ENCODE measurements at places on chromosomes 11 and 22. TPM values are rescaled to one million over a fixed set of nuclear protein-coding genes. Genes with fewer than 3 reads are reported as not detected.

PARVG gene
- total RNA-seq: 23.0 TPM

P2RX6 gene
- total RNA-seq: 1.2 TPM

SLN gene
- total RNA-seq: not detected

GLYATL1 gene
- total RNA-seq: not detected

HSPB2 gene
- total RNA-seq: 17.1 TPM

DEPDC7 gene
- 0.74 TPM for total RNA-seq

CRACR2B gene
- total RNA-seq: 6.8 TPM

ART1 gene
- not detected for total RNA-seq

GCAT gene
- total RNA-seq: 4.3 TPM
